Stimulated activated CD8-positive, alpha-beta memory T cell treated with anti-CD3 and anti-CD28 coated beads, Interleukin-15, amount 100 ng/mL, for 24 hours (primary cell): ENCODE measurements at places on chromosomes 7 and 10.

GRCh38 chr10:113221756-113222168 is 271.7 kb downstream of the TCF7L2 start:
- no peak for DNase-seq

DNA sequence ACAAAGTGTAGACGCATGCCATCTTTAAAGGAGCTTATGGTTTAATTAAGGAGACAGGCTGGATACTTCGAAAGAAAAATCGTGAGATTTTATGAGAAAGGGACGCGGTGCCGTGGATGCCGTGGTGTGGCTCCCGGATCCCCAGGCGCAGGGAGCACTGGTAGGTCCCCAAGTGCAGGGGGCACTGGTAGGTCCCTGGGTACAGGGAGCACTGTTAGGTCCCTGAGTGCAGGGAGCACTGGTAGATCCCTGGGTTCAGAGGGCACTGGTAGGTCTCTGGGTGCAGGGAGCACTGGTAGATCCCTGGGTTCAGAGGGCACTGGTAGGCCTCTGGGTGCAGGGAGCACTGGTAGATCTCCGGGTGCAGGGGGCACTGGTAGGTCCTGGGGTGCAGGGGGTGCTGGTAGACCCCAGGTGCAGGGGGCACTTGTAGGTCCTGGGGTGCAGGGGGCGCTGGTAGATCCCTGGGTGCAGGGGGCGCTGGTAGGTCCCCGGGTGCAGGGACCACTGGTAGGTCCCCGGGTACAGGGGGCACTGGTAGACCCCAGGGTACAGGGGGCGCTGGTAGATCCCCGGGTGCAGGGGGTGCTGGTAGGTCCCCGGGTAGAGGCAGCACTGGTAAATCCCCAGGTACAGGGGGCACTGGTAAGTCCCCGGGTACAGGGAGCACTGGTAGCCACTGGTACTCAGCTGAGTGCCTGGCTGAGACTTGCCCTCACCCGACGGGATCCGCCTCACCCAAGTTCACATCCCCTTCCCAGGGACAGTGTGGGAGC is 14.1 kb downstream of the PRKAG2 start:
- DNase-seq = no peak

DNA sequence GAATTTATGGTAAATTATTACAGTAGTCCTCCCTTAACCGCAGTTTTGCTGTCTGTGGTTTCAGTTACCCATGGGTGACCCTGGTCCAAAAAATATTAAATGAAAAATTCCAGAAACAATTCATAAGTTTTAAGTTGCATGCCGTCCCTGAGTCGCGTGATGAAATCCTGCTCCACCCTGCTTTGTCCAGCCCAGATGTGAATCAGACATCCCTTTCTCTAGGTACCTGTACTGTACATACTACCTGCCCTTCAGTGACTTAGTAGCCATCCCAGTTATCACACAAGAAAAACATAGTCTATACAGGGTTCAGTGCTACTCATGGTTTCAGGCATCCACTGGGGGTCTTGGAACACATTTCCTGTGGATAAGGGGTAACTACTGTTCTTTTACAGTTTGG is 20.5 kb upstream of the RHEB start:
- no peak for DNase-seq

GRCh38 chr10:43437141-43437870 is 395 bp downstream of the ZNF487 start:
- DNase-seq = no peak

DNA sequence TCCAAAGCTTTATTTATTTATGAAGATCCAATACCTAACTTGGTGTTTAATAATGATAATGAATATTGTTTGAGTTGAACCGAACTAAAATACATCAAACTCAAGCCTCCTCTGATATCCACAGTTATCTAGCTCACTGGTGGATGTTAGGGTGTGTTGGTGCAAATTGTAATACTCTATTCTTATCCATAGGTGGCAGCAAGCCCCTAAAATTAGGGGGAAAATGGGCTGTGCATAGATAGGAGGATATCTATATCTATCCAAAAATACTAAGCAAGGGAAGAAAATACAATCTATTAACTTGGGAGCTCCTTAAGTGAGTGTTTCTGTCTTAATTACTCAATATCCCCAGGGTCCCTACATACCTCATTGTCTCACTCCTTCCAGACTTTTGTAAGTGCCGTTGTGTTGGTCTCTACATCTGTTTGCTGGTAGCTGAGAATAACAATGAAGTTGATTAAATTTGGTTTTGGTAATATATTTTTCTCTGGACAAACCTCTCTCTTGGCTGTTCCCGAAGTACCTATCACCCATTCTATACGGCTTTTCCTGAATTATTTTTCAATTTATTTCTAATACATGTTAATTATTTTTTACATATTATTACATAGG is 55.0 kb upstream of the VWDE start:
- DNase-seq = no peak

- no peak for DNase-seq
Measured at GRCh38 chr10:110203500-110204455, 3.6 kb upstream of the MXI1 start.

- no peak for DNase-seq
Measured at GRCh38 chr10:121070275-121071070, 219.3 kb downstream of the WDR11 start.
